ENCODE measurements at places on chromosomes 3 and 15.

- DNase-seq: no peak
Measured at GRCh38 chr3:142850395-142851023, 38.4 kb downstream of the PCOLCE2 start.

DNA sequence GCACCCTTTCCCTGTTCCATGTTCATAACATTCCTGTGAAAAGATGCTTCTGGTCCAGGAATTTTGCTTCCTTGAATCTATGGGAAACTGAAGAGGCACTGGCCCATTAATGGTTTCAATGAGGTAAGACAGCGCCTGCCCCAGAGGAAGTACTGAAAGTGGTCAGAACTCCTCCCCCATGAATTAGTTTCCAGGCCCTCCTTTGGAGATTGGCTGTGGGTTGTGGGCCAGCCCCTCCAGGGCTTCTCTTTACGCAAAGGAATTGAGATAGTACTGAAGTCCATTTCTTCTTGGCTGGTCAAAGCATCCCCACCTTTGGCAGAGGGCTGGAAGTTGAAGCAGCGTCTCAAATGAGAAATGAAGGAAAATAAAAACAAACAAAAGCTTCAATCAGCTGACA lies 175.5 kb downstream of the POLR2M start:
- no peak for DNase-seq

DNA sequence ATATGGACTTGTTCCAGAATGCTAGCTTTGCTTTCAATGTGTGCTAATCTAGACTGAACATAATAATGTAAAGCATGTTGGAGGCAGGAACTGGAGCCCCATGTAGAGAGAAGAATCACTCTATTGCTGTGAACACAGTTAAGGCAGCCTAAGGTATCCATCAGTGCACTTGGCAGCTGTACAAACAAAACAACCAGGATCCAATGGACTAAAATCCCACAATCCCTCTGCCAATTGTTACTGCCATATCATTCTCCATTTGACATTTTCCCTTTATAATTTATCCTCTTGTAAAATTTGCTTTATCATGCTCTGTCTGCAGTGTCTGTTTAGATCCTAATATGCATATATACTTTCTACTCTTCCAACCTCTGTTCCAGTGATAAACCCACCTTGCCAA lies 756.8 kb upstream of the LMCD1 start:
- no peak for DNase-seq

DNA sequence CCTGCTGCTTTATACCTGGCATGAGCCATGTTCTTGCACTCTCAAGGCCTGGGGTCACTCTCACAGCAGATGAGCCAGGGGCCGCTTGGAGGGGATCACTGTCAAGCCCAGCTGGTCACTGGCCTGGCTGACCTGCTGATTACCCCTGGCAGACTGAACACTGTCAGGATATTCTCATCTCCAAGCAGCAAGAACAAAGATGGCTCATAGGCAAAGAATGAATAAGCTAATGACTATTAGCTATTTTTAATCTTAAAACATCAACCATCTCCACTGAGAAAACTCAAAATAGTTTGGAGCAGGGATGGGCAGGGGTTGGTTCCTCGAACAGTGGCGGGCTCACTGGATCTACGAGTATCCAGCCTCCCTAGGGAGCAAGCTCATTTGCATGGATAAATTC lies 64.4 kb upstream of the ACAN start:
- DNase-seq: no peak

GRCh38 chr3:13042127-13042701 lies 31.0 kb downstream of the IQSEC1 start:
- DNase-seq: no peak

DNA sequence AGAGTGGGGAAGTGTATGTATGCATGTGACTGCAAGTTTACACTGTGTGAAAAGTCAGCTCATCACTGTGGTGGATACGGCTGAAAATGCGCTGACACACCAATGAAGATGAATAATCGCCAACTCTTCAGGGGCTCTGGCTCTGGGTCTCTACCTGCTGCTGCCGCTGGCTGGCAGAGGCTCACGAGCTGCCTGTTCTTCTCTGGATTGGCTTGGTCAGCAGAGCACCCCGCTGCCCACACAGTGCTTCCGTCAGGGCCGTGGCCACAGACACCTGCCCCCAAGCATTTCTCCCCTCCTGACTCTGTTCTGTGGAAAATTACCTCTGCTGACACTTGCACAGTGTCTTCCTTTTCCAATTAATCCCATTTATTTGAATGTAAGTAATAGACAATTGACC lies 215.5 kb downstream of the GAP43 start:
- no peak for DNase-seq

GRCh38 chr3:14496351-14496750 lies 43.8 kb downstream of the GRIP2 start:
- DNase-seq: no peak

DNA sequence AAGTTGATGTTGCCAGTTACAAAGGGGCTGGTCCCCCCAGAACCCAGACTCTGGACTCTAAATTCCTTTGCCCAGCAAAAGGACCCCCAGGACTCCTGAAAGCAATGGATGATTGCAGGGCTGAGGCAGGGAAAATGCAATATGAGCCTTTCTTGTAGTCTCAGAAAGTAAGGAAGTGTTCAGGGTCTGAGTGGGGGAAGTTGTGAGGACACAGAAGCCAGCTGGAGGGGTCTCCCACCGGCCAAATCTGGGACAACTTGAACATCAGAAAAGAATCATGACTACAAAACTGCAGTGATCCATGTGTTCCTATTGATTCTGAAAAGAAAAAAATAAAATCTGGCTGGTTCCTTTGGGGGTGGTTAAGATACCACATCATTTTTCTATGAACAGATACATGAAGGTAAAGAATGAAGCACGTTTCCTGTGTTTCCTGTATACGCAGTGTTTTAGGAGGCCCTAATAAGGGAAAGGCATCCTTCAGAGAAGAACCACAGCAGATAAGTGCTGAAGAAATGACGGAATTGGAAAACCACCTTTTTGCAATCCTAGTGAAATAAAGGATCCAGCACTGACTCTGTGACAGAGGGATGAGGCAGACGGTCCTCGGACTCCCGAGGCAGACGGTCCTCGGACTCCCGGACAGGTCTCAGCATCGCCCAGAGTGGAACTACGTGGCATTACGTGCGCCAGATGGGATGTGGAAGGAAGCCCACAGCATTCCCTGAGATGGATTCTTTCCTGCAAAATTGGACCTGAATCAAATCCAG lies 22.2 kb upstream of the GRIP2 start:
- no peak for DNase-seq

GRCh38 chr3:168812234-168812633 lies 716.5 kb upstream of the GOLIM4 start:
- no peak for DNase-seq

DNA sequence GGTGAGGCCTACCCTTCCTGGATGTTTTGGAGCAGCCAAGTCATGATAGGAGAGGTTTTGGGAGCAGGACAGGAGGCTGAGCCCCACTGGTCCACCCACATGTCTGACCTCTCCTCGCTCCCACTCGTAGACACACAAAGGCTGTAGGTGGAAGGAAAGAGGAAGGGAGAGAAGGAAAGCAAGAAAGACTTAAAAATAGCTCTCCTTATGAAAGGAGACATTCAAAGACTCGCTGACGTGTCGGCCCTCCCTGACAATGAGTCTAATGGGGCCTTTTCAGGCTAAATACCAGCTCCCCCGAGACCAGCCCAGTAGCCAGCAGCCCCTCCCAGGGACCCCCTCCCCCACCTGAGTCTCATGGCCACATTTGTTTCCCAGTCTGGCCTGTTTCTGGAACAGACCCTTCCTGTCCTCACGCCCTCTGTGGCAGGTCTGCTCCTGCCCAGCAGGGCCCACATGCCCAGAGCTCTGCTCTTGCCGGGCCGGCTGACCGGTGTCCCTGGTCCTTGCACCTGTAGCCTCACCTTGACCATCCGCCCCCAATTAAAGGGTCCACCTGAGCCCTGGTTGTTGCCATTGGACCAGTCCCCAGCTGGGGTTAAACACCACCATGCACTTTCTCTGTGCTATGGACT lies 49.3 kb downstream of the FGD5 start:
- no peak for DNase-seq

- no peak for DNase-seq
Measured at GRCh38 chr3:126102530-126102951, 18.6 kb upstream of the SLC41A3 start.

DNA sequence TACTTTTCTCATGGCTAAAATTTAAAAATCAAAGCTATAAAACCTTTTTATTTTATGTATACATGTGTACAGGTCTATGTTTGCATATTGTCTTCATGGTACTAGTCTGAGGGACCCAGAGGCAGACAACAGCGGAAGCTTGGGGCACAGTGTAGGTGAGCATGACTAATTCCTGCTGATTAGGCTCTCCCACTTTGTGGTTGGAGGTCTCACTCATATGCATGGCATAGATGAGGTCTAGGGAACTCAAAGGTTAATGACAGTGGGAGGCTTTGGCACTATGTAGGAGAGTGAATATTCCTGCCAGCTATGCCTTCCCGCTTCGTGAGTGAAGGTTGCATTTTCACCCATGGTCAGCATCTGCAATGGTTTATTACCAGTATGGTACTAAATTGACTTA lies 47.5 kb upstream of the AADACL2 start:
- DNase-seq: no peak

DNA sequence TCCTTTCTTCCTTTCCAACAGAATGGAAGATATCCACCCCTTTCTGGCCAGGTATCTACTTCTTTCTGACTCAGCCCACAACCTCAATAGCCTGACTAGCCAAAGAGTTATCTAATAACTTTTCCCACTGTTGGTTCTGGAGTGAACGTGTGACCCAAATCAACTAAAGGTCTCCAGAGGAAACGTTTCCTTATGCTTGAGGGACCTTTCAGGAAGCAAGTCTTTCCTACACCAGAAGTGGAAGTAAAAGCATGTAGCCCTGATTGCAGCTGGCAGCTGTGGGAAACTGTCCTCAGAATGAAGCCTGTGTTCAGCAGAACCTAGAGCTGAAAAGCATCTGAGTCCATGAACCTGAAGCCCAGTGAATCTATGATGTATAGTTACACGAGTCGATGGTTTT lies 34.7 kb upstream of the PHLDB2 start:
- DNase-seq: no peak

DNA sequence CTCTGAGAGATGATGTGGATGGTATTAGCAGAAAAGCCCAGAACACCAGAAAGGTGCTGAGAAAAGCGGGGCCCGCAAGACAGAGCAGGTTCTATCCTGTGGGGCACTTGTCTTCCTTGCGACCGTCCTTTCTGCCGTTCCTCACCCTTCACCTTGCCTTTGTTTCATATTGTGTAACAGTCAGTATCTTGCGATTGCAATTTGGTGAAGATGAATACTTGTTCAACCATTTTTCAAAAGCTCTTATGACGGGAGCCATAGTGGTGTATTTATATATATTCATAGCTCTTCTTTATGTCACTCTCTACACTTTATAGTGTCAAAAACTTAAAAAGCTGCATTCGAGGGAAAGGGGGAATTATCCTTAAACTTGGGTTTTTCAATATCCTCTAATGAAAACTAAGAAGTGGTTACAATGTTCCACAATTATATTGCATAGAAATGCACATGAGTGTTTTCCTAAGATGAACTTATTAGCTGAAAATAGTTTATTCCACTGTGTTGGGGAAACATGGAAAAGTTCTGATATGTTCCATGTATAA lies 797 bp downstream of the MAP3K13 start:
- no peak for DNase-seq

- no peak for DNase-seq
Measured at GRCh38 chr15:73839699-73840377, 33.5 kb upstream of the TBC1D21 start.

GRCh38 chr3:141274411-141275031 lies 42.9 kb downstream of the PXYLP1 start:
- no peak for DNase-seq

DNA sequence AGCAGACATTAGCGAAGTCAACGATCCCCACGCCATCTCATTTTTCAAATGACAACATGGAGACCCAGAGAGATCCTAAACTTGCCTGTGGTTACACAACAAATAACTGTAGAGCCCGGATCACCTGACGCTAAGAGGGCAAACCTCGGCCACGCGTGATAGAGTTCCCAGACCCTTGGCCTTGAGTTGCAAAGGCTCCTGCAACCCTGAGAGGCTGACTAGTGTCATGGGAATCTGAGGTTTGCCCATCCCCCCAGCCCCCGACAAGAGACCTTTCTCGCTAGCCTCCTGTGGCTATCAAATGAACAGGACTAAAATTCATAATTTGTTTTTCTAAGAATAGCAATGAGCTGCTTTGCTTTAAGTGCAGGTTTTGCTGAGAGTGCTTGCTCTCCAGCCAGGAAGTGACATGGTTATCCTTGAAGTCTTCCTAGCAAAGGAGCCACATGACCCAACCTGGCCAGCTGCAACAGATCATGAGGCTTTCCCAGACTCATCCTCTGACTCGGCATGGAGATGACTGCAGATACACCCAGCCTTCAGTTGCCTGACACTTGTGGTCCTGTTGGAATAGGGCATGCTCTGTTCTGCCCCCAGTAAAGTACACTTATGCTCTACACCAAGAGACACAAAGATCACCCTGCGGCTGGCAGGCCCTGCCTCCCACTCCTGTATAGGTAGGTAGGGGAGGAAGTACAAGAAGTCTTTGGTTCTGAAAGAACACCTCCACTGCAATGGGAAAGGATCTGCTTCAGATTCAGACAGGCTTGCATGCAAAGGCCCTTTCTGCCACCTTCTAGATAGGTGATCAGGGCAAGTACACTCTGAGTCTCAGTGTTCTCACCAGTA lies 36.0 kb downstream of the MCF2L2 start:
- DNase-seq: no peak

DNA sequence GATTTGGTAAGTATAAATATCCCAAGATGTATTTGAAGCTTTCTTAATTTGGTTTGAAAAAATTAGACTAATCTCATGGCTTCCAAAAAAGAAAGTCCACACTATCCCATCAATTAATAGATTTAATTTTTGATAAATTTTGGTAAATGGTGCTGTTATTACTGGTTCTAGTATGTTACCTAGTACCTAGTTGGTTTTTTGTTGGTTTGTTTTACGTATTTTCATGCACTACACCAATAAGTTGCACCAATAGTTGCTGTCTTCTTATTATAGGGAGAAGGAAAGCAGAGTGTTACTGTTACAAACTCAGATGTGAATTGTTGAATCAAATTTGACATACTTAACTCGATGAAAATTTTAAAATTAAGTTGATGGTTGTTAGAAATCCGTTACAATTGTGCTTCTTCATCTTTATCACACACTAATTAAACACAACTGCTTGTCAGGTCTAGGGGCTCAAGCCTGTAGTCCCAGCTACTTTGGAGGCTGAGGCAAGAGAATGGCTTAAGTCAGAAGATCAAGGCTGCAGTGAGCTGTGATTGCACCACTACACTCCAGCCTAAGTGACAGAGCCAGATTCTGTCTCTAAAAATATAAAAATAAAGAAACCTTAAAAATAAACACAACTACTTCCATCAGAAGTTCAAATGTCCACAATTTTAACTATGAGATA lies 23.1 kb upstream of the MBNL1 start:
- DNase-seq: no peak
